ENCODE measurements at places on chromosomes 13 and 19. TPM values are rescaled to one million over a fixed set of nuclear protein-coding genes. Genes with fewer than 3 reads are reported as not detected.

GRCh38 chr19:39520541-39521484, 5.9 kb downstream of the SELENOV start:
- H3K27ac ChIP-seq, result no peak overlapping the region
- no peak overlapping the region for H3K4me3 ChIP-seq
- no peak for DNase-seq

- no peak overlapping the region for H3K27ac ChIP-seq
- DNase-seq, result no peak
- no peak overlapping the region for H3K4me3 ChIP-seq
- no peaks in the 10 kb centered on the region for H3K27me3 ChIP-seq
- no peaks in the 10 kb centered on the region for H3K4me1 ChIP-seq
Observed at GRCh38 chr19:45074744-45075300, 1.5 kb downstream of the ZNF296 start.

DNA sequence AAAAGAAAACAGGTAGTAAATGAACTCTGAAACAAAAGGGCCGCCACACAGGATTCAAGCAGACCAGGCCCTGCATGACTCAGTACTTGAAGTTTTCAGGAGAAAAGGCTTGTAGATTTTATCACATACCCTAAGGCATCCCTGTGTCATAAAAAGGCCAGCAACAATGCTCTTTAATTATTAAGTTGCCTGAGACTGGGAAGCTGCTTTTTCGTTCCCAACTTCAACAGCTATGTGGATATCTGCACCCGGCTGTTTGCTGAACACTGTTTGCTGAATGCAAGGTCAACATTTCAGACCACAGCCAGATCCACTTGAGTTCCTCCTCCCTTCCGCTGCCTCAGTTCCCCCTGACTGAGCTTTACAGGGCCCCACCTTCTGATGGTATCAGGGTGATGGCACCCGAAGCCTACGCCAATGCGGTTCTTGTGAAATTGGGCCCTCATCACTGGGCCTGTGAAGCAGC, 6.1 kb upstream of the ECH1 start:
- no peak overlapping the region for H3K4me3 ChIP-seq
- peaks cover 32% of the 10 kb centered on the region for H3K4me1 ChIP-seq
- no peaks in the 10 kb centered on the region for H3K27me3 ChIP-seq
- peaks cover 8% of the 10 kb centered on the region for H3K36me3 ChIP-seq
- peak overlapping the region; percentile 99 for H3K27ac ChIP-seq

GRCh38 chr13:34152996-34153395, 335.0 kb downstream of the RFC3 start:
- no peaks in the 10 kb centered on the region for H3K27me3 ChIP-seq
- H3K36me3 ChIP-seq, result no peaks in the 10 kb centered on the region
- H3K4me3 ChIP-seq, result no peak overlapping the region
- peak overlapping the region; percentile 59 for H3K27ac ChIP-seq

The GPR183 gene
- polyA plus RNA-seq, result 3.0 TPM

The LILRA2 gene
- not detected for polyA plus RNA-seq
